Stimulated activated CD8-positive, alpha-beta memory T cell treated with anti-CD3 and anti-CD28 coated beads, Interleukin-15, amount 100 ng/mL, for 4 hours (primary cell): ENCODE measurements at places on chromosomes 5 and 9.
A peak's percentile ranks its signal among the peaks of the same experiment; 100 is the strongest.

DNA sequence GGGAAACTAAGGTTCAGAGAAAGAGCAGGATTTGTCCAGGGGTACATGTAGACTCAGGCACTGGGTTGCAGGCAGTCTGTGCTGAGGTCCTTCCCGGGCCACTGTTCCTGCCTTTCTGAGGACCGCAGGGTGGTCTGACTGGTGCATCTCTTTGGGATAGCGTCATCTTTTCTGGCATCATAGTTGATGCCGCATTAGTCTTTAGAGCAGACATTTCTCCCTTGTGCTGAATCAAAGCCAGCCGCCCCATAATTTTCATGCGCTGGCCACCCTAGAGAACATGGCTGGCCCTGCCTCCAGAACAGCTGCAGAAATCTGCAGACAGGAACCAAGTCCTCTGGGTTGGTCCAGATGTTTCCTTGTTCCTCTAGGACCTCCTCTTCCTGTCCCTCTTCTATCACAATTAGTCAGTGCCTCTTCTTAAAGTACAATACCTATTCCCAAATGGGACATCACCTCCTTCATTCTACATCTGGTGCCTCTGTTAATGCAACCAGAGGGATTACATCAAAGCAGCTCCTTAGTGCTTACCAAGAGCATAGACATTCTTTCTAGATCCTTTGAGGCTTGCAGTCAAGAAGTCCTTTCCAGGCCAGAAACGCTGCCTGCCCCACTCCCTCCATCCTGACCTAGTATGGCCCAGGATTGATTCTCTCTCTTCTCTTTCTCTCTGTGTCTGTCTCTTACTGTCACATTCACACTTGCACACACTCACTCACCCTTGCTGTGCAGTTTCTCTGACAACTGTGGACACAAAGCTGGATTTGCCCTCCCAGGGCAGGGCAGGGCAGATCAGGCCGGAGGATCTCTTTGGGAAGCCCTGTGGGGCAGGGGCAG, 42.0 kb upstream of the ORM1 start:
- no peak for DNase-seq

DNA sequence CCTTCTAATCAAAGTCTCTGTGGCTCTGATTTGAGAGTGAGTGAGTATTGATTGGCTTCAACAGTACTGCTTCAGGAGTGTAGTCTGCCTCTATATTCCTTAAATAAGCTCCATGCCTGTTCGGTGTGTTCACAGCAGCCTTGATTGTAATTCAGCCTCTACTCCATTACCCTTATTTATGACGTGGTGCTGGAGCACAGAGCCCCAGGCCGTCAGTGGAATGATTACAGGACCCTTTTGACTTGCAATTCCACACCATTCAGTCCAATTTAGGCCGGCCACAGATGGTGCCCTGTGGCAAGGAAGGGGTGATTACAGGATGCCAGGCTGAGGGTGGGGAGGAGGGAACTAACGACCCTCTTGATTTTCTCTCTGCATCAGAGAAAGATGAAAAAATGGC, 110.3 kb downstream of the ASTN2 start:
- DNase-seq: no peak

DNA sequence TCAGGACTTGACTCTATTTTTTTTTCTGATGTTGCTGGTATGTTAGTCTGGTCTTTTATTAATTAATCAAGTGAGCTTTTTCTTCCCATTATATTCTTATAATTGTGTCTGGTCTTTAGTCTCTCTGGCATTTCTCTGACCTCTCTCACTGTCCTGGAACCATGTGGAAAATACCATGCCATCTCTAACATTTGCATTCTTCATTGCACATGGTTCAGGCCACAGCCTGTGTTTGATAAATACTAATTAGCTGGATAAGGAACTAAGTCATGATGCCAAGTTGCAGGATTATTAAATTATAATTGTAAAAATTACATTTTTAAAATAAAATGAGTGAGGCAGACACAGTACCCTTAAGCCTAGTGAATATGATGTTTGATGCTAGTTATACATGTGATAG, 155.6 kb downstream of the EDIL3 start:
- DNase-seq: no peak

DNA sequence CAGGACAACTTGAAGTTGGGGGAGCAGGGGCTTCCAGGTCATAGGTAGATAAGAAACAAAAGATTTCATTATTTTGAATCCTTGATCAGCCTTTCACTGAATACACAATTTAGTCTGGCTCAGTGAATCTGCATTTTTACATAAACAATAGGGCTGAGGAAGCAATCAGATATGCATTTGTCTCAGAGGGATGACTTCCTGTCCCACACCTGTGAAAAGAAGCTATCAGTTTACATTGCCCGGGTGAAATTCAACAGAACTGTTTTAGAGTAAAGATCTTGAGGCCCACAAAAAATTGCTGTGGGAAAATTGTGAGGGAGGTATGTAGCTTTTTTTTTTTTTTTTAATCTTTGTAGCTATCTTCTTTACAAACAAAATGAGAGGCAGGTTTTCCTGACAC, 38.3 kb downstream of the DNAJB5 start:
- no peak for DNase-seq

DNA sequence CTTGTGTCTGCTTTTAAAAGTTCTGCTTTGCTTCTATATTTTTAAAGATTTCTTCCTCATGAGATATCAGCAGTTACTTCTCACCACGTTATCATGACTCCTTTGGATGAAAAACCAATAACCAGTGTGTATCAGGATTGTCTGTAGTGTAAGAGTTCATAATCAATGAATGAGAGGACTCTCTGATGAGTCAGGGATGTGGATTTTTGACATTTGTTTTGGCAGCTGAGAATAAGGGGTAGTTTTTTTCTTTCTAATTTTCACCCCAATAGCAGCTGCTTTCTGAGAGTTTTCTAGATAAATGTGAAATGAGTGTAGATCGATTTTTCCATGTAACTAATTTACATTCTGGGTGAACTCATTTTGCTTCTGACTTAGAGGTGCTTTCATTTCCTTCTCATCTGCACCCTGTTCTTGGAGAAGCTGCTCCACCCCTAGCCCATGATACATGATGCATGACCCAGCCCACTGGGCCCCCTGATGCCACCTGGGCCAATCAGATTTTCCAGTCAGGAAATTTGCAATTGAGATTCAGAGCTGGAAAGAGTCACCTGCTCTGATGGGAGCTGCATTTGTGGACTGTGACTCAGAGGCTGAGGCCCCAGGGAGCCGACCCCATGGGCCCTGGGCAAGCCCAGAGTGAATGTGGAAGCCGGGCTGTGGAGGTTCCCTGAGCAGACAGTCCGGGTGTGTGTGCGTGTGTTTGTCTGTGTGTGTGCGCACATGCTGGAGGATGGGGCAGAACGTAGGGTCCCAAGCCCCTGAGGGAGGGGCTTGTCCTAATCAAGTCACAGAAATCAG, 159.3 kb downstream of the RGS3 start:
- DNase-seq: no peak

- DNase-seq: no peak
These were observed 2.6 kb downstream of the CDK9 start for GRCh38 chr9:127788337-127789011.

DNA sequence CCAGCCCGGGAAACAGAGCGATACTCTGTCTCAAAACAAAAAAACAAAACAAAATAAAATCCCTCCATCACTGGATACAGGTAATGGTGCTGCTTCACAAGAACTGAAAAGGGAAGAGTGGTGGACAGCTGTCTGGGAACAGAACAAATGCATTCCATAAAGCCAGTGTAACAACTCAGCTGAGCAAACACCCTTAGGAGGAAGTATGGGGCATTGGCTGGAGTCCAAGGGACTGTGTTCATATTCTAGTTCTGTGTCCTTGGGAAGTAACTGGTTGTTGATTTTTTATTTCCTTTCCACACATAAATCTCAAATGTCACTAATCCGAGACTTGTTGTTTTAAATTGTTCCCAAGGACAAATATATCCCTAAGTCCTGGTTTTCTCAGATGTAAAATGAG, 38.3 kb downstream of the HTR1A start:
- no peak for DNase-seq

- no peak for DNase-seq
These were observed 433.8 kb upstream of the CDH9 start for GRCh38 chr5:27472000-27472763.

DNA sequence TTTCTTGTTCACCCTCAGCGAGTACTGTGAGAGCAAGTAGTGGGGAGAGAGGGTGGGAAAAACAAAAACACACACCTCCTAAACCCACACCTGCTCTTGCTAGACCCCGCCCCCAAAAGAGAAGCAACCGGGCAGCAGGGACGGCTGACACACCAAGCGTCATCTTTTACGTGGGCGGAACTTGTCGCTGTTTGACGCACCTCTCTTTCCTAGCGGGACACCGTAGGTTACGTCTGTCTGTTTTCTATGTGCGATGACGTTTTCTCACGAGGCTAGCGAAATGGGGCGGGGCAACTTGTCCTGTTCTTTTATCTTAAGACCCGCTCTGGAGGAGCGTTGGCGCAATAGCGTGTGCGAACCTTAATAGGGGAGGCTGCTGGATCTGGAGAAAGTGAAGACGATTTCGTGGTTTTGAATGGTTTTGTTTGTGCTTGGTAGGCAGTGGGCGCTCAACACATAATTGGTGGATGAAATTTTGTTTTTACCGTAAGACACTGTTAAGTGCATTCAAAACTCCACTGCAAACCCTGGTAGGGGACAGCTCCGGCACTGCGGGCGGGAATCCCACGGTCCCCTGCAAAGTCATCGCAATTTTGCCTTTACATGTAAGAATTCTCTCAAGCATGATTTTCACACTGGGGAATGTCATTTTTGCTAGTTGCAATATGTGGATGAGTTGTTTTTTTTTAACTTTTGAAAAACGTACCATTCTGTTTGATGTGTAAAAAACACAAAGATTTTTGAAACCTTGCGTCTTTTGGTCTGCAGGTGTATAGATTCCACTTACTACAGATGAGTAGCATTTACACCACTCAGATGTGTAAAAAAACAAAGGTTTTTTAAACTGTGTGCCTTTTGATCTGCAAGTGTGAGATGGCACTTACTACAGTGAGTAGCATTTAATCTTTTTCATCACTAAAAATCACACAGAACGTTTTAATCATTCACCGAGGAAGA, 631 bp upstream of the C9orf72 start:
- peak; percentile 97 for DNase-seq

DNA sequence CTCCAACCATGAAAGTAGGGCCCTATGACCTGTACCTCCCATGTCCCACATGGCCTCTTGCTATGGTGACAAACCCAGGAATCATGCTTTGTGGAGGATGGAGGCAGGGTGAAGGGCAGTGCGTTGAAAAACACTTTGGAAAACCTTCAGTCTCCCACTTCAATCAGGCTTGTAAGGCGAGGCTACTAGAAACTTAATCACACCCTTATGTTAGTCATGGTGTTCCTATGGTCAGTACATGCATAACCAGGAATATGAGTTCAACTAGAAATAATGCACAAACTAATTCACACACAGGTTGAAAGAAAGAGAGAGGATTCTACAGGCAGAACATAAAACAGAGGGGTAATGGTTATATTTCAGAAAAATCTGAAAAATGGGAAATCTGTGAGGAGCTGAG, 601.1 kb downstream of the KCTD16 start:
- DNase-seq: no peak

GRCh38 chr5:125961150-125961549, 462.1 kb upstream of the GRAMD2B start:
- no peak for DNase-seq

GRCh38 chr9:126907058-126907457, 7.5 kb upstream of the RALGPS1 start:
- DNase-seq: no peak

DNA sequence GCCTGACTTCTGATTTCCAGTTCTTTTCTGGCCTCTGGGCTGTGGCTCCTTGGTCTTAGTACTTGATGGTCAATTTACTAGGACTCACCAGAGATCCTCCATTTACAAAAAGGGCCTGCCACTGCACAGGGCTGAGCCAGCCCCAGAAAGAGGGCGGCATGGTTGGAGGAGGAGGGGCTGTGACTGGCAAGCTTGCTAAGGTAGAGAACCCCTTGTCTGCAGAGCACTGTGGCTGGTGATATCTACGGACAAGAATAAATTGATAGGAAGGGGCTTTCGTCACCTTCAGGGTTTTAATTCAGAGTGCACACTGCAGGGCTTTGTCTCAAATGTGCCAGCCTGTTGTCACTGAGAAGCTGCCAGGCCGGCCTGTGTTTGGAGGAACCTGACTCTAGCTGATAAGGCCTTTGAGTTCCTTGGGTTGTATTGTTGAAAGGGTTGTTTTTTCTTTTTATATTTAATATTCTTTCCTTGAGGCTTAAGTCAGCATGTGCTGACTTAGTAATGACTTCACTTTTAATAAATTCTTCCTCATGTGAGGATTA, 15.1 kb downstream of the SLC22A5 start:
- DNase-seq: no peak

DNA sequence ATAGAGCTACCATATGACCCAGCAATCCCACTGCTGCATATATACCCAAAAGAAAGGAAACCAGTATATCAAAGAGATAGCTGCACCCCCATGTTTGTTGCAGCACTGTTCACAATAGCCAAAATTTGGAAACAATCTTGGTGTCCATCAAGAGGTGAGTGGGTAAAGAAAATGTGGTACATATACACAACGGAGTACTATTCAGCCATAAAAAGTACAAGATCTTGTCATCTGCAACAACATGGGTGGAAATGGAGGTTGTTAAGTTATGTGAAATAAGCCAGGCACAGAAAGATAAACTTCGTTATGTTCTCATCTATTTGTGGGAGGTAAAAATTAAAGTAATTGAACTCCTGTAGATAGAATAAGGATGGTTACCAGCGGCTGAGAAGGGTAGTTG, 145.0 kb downstream of the MED27 start:
- no peak for DNase-seq

DNA sequence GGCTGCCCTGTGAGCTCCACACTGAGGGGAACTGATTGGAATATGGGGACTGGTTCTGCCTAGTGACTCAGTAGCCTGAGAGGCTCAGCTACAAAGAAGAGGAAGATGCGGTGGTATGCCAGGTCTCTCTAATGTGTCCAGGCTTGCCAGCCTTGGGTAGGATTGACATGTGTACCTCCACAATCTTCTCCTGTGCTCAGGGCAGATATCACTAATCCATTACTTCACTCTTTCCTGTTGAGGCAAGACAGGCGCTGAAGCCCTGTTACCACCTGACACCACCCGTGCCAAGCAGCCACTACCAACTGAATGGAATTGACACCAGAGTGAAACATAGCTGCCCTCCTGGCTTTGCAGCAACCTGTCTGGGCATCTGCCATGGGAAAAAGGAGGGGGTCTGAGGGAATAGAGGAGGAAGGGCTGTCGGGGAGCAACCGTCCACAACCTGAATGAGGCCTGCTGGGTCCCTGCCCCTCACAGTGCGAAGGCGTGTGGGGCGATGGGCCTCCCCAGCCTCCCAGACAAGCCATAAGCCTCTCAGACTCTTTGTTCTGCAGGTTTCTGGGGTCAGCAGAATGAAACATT, 114.7 kb upstream of the CXCL14 start:
- no peak for DNase-seq

- DNase-seq: no peak
These were observed 21.6 kb downstream of the ANKRD33B start for GRCh38 chr5:10585518-10585915.

GRCh38 chr9:3730511-3730922, 204.7 kb upstream of the RFX3 start:
- DNase-seq: no peak

GRCh38 chr9:27572566-27572917, 739 bp downstream of the C9orf72 start:
- DNase-seq: no peak
